NCI-H1092 (cell line): ENCODE measurements at places on chromosomes 16 and 17.

DNA sequence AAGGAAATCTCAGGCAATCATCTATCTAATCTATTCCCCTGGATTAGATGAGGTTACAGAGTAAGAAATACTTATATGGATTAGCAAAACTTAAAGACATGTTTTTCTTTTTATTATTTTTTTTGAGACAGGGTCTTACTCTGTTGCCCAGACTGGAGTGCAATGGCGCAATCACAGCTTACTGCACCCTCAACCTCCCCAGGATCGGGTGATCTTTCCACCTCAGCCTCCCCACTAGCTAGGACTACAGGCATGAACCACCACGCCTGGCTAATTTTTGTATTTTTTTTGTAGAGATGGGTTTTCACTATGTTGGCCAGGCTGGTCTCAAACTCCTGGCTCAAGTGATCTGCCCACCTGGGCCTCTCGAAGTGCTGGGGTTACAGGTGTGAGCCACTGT is 3.3 kb upstream of the NFE2L1 start:
- no peak for DNase-seq

DNA sequence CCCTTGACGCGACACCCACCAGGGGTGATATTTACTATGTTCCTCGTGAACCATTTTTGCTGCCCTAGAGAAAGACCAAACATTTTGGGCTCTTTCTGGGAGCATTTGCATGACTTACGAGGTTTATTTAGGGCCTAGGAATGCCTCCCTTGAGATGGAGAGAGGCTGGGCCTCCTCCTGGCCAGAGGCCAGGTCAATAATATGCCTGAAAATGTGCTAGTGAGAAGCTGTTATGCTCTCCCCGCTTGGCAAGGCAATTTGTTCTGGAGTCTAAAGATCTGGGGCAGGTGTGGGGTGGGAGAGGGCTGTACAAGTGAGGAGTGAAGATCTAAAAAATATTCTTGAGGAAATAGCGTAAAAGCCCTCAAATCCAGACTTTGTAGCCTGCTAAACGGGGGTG is 587.3 kb upstream of the CDH5 start:
- no peak for DNase-seq

- no peak for DNase-seq
Measured at GRCh38 chr17:77235370-77235941, 94.7 kb downstream of the SEC14L1 start.

GRCh38 chr16:81823734-81824133 is 44.6 kb downstream of the PLCG2 start:
- no peak for DNase-seq

DNA sequence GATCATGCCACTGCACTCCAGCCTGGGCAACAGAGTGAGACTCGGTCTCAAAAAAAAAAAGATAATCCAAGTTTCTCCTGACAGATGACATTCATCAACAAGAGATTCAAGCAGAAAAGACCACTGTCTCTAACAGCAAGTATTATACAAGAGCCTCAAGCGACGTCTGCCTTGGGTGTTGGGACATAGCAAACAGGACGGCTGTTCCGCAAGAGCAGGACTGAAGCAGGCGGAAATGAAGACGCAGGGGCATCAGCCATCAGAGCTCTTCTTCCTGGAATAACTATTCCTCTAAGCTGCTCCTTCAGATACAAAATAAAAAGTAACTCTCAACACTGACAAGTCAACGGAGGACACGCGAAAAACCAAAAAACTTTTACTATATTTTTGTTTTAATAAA is 54.0 kb downstream of the ANKRD11 start:
- DNase-seq, result no peak

GRCh38 chr16:69093974-69094373 is 11.5 kb upstream of the HAS3 start:
- no peak for DNase-seq

GRCh38 chr17:31859487-31860008 is 504 bp upstream of the COPRS start:
- DNase-seq, result no peak

DNA sequence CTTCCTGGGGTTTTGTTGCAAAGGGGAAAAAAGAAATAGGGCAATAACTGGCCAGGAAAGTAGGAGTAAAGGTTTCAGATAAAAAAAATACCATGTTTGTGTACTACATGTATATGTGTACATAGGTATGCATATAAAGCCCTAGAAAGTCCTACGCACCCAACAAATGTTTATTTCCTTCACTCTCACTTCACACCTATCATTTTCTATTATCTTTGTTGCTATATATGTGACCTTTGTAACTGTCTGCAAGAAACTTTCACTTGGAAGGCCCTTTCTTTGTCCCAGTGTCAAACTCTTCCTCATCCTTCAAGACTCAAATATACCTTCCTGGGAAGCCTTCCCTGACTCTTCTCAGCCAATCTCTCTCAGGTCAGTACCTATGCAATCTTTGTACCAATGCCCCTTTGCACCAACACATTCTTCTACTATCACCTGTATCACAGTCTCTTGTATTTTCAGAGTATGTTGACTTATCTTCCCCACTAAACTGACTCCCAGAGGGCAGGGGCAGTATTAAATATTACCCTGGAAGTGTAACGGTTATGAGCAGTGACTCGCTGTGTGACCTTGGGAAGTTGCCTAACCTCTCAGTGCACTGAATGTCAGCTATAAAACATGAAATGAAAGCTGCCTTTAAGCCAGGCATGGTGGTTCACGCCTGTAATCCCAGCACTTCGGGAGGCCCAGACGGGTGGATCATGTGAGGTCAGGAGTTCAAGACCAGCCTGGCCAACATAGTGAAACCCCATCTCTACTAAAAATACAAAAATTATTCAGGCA is 6.5 kb downstream of the XPO6 start:
- no peak for DNase-seq

GRCh38 chr16:21565507-21565860 is 33.9 kb upstream of the METTL9 start:
- DNase-seq, result no peak

DNA sequence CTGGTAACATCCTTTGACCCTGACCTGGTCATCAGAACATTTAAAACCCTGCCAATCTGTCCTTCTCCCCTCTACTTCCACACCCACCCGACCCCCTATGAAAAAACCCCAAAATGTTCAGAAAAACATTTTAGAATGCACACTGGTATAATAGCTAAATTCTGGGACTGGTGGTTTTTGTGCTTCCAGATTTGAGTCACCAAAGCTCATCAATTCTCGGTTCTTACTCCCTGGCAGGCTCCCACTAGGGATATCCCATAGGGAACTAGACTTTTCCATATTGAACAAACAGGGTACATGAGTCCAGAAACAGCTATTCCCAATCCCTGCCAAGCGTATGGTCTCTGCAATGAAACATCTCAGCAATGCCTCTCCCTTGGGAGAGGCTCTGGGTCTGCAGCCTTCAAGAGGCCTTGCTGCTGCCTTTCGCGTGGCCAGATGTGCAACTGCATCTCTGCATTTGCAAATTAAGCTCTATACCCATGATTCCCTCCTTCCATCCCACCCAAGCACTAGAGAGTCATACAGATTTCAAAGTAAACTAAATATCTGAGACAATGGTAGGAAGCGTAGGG is 67.7 kb downstream of the SMG6 start:
- no peak for DNase-seq

DNA sequence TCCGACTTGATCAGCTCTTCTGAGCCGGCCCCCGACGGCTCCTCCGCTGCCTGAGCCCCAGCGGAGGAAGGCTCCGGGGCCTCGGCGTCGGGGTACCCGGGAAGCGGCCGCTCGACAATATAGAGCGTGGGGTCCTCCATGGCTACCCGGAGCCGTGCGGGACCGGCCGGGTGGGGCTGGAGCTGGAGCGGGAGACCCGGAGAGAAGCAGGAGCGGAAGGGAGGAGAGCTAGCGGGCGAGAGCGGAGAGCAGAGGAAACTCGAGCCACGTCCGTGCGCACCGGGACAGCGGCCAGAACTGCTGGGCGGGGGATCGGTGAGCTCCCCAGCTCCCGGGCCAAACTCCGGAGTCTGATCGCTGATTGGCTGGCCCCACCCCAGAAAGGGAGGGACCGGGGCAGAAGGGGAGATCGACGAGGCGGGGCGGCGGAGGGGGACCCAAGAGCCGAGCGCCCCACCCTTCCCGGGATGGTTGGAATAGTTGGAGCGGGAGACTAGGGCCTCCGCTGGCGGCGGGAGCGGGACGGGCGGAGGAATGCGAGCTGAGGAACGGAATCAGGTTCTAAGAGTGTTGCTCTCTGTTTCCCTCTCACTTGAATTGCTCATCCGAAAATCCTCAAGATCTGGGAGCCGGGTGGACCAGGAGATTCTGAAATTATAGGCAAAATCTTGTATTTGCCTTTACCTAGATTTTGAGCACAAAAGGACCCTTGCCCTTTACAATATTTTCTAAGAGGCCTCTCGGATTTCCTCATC is at the start of gene CAVIN1:
Gene CAVIN1, minus strand, starts transcription at position 299 of the 755 bp plus-strand sequence. Its CDS starts 159 bp downstream, at position 140.
- DNase-seq, result peak; percentile 2

DNA sequence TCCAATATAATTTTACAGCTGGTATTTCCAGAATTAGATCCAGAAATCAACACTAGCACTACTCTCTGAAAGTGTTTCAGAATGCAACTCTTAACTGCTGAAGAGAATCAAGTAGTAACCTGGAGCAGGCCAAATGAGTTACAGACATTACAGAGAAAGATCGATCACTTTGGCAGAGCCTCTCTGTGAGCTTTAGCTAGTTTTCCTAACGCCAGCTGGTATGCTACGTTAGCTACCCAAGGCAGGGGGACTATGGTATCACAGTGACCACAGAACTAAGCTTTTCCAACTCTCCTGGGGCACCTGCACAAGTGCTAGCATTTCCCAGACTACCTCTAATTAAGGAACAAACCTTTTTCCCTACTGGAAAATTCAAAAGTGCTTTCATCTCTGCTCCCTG is 30.4 kb downstream of the TRAF4 start:
- no peak for DNase-seq

GRCh38 chr16:65038100-65038499 is 83.8 kb downstream of the CDH11 start:
- no peak for DNase-seq

DNA sequence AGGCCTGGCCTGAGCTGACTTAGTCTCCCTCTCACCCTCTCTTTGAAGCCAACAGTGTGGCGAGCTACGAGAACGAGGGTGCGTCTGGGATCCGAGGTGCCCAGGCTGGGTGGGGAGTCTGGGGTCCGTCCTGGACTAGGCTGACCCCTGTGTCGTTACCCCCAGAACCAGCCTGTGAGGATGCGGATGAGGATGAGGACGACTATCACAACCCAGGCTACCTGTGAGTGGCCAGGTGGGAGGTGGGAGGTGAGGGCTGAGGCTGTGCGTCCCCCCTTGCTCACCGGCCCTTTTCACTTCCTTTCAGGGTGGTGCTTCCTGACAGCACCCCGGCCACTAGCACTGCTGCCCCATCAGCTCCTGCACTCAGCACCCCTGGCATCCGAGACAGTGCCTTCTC is 1.6 kb downstream of the LAT start:
- DNase-seq, result no peak

DNA sequence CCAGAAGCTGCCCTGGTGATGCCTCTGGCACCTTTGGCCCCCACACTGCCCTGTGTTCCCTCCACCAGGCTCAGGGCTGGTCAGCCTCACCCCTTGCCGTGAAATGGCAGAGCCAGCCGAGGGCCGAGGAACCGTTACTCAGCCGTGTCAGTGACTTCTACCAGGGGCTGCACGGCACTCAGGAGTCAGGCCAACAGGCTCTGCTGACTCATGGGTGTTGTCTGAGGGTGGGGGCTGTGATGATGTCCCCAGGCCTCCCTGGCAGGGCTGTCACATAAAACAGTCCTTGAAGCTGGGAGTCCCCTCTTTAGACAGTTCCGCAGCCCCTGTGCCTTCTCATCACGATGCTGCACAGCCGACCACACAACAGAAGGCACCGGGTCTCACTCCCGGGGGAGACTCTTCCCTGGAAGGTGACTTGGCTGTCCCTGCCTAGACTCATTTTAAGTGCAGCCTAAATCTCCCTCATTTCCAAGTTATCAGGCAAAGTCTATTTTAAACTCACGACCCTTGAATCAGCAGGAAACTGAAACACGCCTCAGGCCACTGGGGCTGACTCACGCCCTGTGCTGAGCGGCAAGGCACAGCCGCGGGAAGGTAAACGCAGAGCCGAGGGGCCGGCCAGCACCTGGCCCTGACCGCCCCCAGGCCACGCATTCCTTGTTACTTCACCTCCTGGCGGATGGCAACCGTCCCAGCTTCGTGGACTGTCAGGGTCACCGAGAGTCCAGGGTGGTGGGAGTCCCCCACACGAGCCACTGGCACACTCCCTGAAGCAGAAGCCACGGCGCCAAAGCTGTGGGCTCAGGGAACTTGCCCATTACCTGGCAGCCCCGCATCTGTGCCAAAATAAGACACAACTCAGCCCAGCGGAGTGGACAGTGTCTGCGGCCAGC is 102.6 kb downstream of the ZNF778 start:
- DNase-seq, result no peak

DNA sequence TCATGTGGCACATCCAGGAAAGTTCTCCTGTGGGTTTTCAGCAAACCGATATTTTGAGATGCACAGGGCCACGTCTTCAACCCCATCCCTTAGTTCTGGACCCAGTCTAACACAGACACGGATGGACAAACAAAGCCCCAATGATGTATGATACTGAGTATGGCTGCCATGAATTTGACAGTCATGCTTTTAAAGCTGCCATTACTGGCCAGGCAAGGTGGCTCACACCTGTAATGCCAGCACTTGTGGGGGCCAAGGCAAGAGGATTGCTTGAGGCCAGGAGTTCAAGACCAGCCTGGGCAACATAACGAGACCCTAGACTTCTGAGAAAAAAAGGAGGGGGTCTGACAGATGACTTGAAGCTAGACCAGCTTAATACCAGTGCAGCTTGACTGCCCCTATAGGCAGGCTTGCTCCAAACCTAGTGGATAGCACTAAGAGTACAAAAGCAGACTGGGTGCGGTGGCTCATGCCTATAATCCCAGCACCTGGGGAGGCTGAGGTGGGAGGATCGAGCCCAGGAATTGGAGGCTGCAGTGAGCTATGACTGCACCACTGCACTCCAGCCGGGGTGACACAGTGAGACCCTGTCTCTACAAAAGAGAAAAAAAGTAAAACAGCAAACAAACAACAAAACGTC is 10.8 kb upstream of the ZNF629 start:
- DNase-seq, result no peak

- peak; percentile 30 for DNase-seq
Measured at GRCh38 chr16:53503991-53504663, 1.1 kb upstream of the AKTIP start.

GRCh38 chr16:23283571-23283970 is 18.5 kb upstream of the SCNN1B start:
- DNase-seq, result no peak

- no peak for DNase-seq
Measured at GRCh38 chr16:88533381-88533917, 36.8 kb upstream of the ZC3H18 start.

DNA sequence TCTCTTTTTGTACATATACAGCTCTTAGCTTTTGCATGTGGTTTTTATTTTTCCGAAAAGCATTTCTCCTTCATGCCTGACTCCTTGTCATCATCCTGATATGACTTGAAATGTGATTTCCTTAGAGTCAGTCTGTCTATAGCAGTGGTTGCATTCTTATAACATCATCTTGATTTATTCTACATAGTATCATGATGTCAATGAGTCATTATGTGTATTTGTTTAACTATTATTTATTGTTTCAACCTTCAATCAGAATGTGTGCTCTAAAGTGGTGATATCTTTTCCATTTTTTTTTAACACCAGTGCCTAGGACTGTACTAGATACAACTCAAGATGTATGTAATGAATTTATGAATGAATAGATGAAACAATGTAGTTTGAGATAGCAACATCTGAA is 354.9 kb upstream of the CDH8 start:
- no peak for DNase-seq
